ENCODE measurements at places on chromosomes 5 and 9.

GRCh38 chr5:93602241-93603077 lies 19.4 kb downstream of the NR2F1 start:
- no peak for DNase-seq

DNA sequence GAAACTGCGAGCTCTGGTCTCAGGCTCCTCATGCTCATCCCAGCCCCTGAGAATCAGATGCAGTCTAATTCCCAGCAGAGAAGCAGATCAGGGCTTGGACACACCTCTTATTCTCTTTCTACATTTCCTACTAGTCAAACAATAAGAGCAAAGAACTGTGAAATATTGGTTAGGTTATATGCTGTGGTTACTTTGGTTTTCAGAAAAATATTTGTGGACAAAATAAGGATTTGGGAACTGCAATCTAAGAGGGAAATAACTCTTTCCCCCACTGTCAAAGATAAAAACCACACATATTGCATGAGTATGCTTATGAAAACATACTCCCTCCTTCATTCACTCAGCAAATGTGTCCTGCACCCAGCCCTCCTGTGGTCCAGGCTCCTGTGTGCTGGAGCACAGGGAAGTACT lies 164.5 kb upstream of the S1PR3 start:
- no peak for DNase-seq

GRCh38 chr9:75995066-75995465 lies 104.6 kb downstream of the PCSK5 start:
- no peak for DNase-seq

DNA sequence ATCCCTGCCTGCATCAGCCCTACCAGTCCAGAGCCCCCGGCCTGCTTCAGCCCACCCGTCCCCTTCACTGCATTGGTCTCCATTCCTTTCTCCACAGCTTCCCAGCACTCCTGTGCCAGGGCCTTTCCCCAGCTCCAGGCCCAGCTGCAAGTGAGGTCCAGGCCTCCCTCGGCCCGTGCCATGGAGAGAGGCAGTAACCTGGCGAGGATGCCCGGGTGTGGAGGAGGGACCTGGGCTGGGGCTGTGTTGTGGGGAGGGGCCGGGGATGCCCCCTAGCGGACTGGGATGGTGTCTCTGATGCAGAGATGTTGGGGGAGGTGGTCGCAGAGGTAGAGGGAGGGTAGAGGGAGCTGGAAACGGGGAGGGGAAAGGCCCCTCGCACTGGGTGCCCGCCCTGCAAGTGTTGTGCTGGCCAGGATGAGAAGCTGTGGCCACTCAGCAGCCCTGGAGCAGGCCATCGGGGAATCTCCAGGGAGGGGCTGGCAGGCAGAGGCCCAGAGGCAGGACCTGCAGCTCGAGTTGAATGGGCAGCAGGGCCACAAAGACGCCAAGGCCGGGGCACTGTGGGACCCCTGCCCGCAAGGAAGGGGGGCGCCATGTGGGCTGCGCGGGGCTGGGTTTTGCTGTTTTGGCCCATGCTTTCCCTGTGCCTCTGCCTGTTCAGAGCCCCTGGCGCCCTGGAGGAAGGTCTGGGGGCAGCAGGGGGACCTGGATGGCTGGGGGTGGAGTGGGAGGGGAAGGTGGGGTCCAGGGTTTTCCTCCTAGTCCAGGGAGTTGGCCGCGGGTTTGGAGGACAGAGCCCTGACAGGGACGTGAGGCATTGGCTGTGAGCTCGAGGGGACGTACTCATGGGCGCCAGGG lies 26.0 kb upstream of the NKD2 start:
- DNase-seq: no peak

DNA sequence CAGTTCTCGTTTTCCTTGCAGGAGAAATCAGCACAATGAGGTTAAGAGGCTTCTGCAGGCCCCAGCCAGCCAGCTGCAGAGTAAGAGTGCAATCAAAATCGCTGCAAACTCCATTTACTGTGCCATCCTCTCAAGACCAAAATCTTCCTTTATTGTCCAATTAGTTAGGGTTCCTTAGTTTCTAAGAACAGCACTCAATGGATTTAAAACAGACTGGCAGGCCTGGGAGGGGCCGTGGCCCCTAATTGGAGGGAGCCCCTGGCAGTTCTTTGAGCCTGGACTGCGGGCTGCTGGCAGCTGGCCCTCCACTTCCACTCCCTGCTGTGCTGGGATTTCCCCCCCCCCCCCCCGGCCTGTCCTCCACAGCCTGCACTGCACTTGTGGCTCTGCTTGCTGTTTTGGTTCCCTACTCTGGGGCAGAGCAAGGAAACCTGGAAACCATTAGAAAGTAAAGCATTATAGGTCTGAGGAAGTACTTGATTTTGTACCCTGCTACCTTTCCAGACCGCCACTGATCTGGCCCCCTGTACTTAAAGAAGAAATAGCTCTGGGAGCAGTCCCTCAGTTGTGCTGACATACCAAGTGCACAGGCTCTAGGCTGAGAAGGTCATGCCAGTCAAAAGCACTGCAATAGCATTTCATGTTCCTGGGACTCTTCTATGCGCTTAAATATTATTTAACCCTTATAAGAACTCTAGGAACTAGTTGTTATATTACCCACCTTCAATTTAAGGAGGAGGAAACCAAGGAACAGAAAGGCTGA lies 129.0 kb downstream of the APBA1 start:
- no peak for DNase-seq

- DNase-seq: no peak
Observed at GRCh38 chr9:114400219-114400618, 12.4 kb upstream of the AKNA start.

DNA sequence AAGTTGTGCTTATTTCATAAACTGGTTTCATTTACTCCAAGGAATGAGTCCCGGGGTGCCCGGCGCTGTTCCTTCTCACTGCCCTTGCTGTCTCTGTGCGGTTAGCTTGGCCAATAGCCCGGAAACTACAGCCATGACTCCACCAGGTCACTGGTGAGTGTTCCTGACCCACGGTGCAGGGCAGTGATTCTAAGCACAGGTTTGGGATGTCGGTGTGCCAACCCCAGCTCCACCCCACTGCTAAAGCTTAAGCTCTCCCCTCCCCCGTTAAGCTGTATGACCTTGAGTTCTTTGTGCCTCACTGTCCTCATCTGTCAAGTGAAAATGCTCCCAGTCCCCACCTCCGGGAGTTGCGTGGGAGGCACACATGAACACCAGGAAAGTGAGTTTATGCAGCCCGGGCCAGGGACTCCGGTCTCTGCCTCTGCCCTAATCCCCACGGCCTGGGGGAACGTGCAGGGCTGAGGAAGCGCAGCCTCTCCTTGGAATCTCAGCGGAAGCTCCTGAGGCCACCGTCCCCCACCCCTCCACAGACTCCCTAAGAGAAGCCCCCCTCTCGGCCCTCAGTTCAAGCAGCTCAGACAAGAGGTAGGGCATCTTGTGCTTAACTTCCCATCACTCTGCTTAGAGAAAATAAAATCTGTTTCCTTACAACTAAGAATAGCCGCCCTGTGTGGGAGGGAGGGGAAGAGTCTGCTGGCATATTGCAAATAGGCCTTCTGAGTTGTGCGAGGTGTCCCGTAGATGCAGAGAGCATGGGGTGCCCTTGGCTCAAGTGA lies 92.0 kb upstream of the RAI14 start:
- DNase-seq: no peak

- DNase-seq: no peak
Observed at GRCh38 chr5:110256298-110256697, 470.2 kb downstream of the TMEM232 start.

DNA sequence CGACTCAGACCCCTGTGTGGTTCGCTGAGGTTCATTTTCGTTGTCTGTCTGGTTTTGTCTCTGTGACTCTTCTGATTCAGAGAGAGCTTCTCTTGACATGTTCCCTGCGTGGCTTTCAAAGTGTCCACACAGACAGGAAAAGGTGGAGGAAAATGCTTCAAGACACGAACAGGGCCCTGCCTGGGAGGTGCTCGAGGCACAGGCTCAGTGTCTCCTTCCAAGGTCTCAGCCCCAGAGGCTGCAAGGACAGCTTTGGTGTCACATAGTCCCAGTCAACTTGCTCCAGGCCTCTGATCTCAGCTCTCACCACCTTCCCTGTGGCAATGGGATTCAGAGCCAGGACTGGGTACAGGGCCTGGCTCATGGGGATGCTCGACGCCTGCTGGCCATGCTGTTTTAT lies 51.6 kb upstream of the SARDH start:
- no peak for DNase-seq

DNA sequence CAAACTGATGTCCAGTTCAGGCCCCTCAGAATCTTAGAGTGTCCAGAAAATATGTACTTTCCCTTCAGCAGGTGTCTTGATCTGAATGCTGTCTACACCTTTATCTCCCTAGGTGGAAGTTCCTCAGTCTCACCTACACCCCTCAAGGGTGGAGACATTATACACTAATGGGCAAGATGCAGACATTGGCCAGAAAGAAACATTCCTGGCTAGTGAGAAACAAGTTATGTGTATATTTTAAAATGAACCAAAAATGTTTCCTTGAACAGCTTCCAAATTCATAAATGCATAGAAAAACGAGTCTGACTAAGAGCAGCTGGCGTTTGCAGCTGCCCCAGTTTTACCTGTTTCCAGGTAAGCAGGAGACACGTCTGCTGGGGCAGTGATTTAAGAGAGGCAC lies 140.5 kb upstream of the IRX4 start:
- DNase-seq: no peak

DNA sequence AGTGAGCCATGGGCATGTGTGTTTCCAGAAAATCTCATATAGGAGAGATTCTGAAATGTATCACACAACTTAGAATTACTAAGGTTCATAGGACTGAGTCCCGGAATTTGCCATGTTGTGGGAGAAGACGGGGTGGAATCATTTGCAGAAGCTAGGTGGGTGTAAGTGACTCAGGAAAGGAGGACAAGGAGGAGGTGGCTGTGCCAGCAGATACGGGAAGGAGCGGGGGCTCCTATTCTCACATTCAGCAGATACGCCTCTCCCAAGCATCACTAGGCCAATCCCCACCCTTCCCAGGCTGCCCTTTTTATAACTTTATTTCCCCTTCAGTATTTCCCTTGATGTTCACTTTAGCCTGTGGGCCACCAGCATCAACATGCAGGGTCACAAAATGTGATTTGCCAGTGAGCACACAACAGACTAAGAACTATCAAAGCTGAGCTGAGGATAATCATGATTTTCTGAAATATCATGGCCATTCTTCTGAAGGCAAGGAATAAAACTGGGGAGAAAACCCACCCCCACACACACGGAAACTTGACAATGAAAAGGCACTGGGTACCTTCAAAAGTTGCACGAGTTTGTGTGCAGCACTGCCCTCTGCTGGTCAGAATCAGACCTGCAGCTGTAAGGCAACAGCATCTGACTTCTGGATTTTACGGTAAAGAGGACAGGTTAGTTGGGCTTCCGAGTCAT lies 133.2 kb downstream of the MTX3 start:
- DNase-seq: peak; percentile 93

DNA sequence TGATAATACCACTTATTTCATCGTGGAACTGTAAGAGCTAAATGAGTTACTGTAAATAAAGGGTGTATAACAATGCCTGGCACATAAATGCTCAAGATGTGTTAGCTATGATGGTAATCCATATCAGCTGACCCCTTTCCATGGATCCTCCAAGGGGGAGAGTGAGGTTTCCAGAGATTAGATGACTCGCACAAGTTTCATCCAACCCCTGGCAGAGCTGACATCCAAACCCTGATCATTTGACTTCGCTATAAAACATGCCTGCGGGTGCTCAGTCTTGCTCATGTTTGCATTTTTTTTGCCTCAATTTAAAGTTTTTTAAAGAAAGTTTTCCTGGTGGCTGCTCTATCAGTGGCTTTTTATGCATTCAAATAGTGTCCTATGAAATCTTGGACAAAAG lies 145.7 kb upstream of the SMIM23 start:
- no peak for DNase-seq

Measured in omental fat pad (tissue), 4 donors.